ENCODE measurements at places on chromosomes 13 and 19.

- no peak for DNase-seq
These were observed 1.0 kb upstream of the REX1BD start for GRCh38 chr19:18587561-18587960.

DNA sequence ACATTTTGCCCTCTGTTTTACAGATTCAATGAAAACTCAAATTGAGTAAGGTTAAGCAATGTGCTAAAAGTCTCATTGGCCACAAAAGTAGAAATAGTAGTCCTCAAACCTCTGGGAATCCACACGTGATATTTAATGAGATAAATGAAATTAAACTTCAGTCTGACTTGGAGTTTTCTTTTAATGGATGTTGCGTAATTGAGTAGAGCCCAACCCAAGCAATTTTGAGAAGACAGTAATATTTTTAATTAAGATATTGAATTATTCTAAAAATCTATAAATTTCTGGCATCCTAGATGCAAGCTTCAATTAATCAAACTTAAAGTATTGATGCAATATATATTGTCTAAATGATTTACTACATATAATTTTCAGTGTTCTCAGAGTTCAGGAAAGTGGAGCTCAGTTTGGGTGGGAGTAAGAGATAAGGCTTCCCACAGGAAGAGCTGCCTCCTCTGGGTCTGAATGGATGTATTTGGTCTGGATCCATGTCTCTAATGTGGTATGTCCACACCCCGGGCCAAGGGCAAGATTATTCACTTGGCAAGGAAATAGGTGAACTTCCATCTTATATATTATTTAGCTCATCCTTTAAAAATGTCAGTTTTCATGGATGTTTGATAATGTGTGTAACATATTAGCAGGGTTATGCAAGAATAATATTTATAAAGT lies 6.9 kb downstream of the MBNL2 start:
- no peak for DNase-seq

DNA sequence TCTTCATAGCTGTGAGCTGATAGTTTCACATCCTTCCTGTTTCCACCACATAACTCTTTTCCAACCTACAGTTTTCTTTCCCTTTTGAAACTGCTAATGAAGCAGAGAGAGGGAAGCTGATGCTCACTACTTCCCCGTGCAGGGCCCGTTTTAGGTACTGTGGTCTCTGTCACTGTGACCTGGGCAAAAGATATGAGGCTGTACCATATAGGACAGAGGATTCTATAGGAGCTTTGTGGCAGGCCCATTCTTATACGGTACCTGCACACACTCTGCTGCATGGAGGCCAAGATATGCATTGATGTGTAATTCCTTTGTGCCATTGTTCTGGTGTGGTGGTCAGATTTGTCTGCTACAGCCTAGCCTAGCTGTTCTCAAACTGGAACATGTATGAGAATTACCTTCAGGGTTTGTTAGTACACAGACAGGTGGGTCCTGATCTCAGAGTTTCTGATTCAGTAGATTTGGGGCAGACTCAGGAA lies 577.3 kb downstream of the LMO7 start:
- no peak for DNase-seq

GRCh38 chr13:93254775-93255174 lies 28.2 kb downstream of the GPC6 start:
- DNase-seq, result no peak

DNA sequence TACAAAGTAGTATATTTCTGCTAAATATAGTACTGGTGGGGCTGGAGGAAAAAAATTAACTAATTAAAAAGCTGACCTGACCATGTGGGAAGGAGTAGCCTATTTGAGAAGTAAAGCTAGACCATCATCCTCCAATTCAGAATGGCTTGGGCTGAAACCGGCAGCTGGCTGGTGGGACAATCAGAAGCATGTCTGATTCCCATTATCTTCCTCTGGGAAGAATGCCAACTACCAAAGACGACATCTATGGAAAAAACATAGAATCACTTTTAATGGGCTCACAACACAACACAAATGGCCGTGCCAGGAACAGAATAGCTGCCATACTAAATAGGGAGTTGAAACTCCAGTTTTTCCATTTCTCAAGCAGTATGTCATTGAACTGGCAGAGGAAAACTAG lies 120.4 kb upstream of the FREM2 start:
- DNase-seq, result no peak

GRCh38 chr19:23787106-23787505 lies 28.4 kb upstream of the ZNF681 start:
- no peak for DNase-seq

GRCh38 chr19:48806818-48807589 lies 3.8 kb downstream of the BCAT2 start:
- no peak for DNase-seq

DNA sequence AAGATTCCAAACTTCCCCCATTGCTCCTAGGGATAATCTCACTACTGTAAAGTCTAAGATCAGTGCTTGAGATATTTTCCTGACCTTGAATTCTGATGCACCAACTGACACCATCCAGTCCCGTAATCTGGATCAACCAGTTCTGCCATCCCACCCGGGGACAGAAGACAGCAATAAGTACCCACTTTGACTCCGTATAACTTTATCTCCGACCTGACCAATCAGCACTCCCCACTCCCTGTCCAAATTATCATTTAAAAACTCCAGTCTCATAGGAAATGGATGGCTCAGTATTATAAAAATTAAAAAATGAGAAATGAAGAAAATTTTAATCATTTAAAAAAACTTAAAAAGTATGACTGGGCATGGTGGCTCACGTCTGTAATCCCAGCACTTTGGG lies 61.4 kb upstream of the ABCC4 start:
- DNase-seq, result no peak

- no peak for DNase-seq
These were observed 521.5 kb upstream of the SPRY2 start for GRCh38 chr13:80862456-80862855.

GRCh38 chr13:98826146-98826545 lies 73.7 kb upstream of the SLC15A1 start:
- no peak for DNase-seq

GRCh38 chr13:114166381-114167131 lies 12.5 kb upstream of the CFAP97D2 start:
- DNase-seq, result no peak

- DNase-seq, result no peak
These were observed 61.7 kb downstream of the ARHGAP35 start for GRCh38 chr19:46922465-46922864.

DNA sequence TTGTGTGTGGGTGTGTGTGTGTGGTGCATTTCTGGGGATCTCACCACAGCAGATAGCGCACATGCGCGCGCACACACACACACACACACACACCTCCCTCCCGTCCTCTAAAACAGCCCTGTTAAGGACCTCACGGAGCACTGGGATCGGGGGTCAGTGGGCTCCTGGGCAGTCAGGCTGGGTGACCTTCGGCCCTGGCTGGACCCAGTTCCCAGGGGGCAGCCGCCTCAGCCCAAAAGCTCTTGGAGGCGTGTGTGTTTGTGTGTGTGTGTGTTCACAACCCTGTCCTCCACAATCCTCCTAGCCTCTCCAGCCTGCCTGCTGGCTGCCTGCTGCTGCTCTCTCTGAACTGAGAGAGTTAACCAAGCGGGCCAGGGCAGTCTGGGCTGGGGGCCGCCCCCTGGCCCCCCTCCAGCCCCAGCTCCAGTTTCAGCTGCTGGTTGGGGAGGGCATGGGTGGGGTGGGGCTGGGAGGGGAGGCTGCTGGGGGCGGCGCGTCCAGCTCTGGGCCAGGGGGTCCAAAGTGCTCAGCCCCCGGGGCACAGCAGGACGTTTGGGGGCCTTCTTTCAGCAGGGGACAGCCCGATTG lies at the start of gene FXYD1:
Gene FXYD1, plus strand, starts transcription at position 520 of the 588 bp plus-strand sequence. CDS start 1,256 bp downstream, outside the sequence.
- no peak for DNase-seq

DNA sequence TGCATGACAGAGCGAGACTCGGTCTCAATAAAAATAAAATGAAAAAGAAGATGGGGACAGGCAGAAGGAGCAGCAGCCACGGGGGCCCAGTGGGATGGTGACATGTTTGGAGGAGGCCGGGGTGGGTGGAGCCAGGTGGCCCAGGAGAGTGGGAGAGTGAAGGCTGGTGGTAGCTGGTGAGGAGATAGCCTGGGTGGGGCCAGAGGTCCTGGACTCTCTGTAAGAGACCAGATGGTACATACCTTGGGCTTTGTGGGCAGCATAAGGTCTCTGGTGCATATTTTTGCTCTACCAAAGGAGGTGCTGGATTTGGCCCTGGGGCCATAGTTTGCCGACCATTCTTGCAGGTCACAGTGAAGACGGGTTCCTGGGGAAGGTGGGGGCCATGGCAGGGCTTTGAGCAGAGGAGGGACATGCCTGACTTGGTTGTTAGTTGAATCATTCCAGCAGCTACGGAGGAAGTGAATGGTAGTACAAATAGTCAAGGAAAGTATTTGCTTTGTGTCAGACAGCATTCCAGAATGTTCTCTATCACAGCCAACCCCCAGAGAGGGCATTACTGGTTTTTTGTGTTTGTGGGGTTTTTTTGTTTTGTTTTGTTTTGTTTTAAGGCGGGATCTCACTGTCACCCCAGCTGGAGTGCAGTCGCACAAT lies 69.1 kb downstream of the ARHGEF18 start:
- DNase-seq, result no peak

DNA sequence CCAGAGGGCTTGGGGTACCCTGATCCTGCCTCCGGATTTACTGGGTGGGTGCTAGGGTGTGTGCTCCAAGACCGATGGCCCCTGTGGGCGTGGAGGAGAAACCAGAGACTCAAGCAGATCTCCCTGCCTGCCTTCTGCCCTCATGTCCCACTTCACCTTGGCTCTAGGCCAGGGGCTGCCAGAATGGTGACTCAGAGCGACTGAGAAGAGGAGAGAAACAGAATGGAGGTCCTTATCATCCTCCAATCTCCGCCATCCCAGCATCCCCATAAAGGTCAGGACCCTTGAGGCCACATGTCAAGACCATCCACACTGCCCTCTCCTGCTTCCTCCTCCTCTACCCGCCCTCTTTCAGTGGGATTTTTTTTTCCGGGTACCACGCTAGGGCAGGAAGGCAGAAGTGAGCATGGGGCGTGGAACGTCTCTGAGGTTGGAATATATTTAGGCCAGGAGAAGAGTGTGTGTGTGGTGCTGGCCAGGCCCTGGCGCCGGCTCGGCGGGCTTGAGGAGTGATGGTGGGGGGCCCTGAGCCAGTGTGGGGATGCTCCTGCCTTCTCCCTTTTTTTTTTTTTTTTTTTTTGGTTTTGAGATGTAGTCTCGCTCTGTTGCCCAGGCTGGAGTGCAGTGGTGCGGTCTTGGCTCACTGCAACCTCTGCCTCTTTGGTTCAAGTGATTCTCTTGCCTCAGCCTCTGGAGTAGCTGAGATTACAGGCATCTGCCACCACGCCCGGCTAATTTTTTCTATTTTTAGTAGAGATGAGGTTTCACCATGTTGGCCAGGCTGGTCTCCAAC lies 22.3 kb downstream of the IER2 start:
- peak; percentile 90 for DNase-seq

GRCh38 chr13:52892925-52893324 lies 44.5 kb upstream of the PCDH8 start:
- DNase-seq, result no peak

GRCh38 chr13:73141292-73141771 lies 82.5 kb downstream of the KLF5 start:
- DNase-seq, result no peak

DNA sequence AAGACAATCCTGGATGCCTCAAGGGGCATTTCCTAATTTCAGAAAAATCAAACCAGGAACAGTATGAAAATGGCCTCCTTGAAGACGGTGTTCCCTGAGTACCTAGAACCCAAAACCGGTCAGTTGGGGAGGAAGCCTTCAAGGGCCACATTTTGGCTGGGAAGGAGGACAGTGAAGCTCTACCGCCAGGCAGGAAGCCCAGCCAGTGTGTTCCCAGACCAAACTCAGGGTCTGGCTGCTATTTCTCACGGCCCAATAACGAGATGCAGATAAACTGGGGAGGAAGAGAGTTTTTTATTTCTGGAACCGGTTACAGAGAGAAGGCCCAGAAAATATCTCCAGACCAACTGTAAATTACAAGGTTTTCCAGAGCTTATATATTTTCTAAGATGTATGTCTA lies 24.3 kb upstream of the CEACAM21 start:
- DNase-seq, result no peak

Data from CD4-positive, alpha-beta T cell treated with Interleukin-2 at 100 ng/mL for 4 hours (primary cell).